Hepatocyte (in vitro differentiated cells): ENCODE measurements at places on chromosomes 7 and 10.
A peak's percentile ranks its signal among the peaks of the same experiment; 100 is the strongest.

DNA sequence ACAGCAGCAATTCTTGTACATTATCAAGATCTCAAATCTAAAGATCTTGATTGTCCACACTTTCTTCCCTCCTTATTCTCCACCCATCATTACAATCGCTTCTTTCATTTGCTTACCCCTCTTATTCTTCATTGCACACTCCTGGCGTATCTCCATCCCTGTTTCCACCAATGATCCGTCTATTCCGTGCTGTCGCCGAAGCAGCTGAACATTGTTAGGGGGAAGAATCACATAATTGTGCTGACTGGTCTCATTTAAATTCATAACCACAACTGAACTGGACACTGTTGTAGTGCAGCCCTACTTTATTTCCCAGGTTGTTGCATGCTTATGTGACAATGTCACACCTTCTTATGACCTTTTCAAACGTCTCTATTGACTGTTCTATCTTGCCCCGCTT lies 18.9 kb upstream of the NRP1 start:
- H3K27me3 ChIP-seq, result no peaks in the 10 kb centered on the region
- no peak overlapping the region for H3K27ac ChIP-seq
- H3K36me3 ChIP-seq, result no peaks in the 10 kb centered on the region
- H3K4me3 ChIP-seq, result no peak overlapping the region

DNA sequence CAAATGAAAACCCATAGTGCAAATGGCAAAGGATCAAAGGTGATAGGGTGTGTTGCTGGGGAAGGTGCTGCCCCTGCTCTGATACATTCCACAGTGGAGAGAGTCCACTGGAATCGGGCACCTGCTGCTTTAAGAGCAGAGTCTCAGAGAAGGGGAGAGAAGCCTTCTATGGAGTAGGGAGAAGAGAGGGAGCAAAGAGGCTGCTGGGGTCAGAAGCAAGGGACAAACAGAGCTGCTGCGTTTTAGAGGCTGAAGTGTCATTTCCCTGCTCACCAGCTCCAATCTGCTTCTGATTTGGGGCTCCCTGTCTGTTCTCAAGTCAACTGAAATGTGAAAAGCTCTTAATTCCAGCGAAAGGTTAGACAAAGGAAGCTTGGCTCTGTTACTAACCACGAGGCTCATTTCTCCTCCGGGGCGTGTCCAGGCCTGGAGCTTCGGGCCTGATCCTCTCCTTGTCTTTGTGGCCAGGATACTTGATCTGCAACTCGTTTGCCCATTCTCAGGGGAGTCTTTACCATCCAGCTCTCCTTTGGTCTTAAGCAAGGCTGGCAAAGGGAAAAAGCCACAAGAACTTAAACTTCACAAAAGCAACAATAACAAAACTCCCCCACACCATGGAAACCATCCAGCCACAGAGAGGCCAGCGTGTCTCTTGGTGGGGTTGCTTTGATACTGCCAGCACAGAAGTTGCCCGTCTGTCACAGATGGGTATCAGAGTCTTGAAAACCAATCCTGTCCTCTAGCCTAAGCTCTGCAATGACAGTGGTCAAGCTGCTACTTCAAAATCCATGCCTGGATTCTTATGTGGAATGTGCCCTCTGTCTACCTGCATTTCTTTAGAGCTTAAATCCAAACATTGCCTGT lies 692.6 kb downstream of the SUGCT start:
- no peaks in the 10 kb centered on the region for H3K36me3 ChIP-seq
- H3K27ac ChIP-seq, result peak overlapping the region; percentile 69
- no peak overlapping the region for H3K4me3 ChIP-seq
- peaks cover 22% of the 10 kb centered on the region for H3K4me1 ChIP-seq

GRCh38 chr7:85508642-85509410 lies 322.0 kb upstream of the SEMA3D start:
- no peak overlapping the region for H3K4me3 ChIP-seq
- no peaks in the 10 kb centered on the region for H3K36me3 ChIP-seq
- no peaks in the 10 kb centered on the region for H3K27me3 ChIP-seq

DNA sequence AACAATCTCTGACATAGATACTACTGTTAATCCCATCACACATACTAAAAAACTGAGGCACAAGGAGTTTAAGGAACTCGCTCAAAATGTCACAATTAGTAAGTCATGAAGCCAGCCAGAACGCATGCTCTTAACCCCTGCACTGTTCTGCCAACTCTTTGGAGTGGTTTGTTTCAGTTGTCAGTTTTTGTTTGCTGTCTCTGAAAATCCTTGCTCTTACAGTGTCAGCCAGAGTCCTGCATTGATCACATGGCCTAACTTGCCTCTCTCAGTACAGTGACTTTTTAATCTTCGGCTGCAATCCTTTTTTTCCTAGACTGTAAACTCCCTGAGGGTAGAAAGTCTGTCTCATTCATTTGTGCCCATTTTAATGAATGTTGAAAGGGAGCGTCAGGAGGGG lies 753.8 kb downstream of the AUTS2 start:
- no peaks in the 10 kb centered on the region for H3K36me3 ChIP-seq
- H3K27ac ChIP-seq, result no peak overlapping the region
- no peak overlapping the region for H3K4me3 ChIP-seq

- DNase-seq, result no peak
- no peak overlapping the region for H3K4me3 ChIP-seq
- no peak overlapping the region for H3K27ac ChIP-seq
Measured at GRCh38 chr10:60454336-60454735, 64.7 kb upstream of the ANK3 start.

DNA sequence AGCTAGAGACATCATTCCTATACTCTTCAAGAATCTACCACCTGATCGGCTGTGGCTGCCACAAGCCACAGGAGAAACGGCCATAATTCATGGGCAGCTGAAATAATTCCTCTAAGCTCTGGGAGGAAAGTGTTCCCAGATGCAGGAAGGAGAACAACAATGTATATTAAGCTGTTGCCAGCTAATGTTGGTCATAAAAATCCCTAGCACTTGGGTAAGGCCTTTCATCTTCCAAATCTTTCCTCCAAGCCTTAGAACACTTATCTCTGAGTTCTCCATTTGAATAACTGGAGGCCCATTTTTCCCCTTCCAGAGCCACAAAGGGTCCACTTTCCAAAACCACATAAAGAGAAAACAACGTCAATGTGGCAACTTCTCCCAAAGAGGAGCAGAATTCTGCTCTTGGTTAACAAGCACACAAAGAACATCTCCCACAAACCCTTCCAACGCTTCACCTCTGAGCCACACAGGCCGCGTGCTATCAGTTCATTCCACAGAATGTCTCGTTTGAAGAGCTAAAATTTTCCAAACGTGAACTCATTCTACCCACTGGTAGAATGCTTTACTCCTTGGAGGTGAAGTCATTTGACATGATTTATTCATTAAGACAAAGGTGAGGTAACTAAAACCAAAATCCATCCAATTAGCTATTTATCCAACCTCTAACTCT lies 11.2 kb downstream of the KCNMA1 start:
- H3K4me1 ChIP-seq, result peaks cover 8% of the 10 kb centered on the region
- H3K36me3 ChIP-seq, result no peaks in the 10 kb centered on the region
- DNase-seq, result no peak
- peak overlapping the region; percentile 47 for H3K27ac ChIP-seq
- H3K4me3 ChIP-seq, result no peak overlapping the region
- no peaks in the 10 kb centered on the region for H3K27me3 ChIP-seq

- no peak for DNase-seq
- H3K4me1 ChIP-seq, result no peaks in the 10 kb centered on the region
- H3K27ac ChIP-seq, result no peak overlapping the region
- no peaks in the 10 kb centered on the region for H3K36me3 ChIP-seq
- no peaks in the 10 kb centered on the region for H3K27me3 ChIP-seq
Measured at GRCh38 chr10:10959666-10960065, 58.0 kb upstream of the CELF2 start.

DNA sequence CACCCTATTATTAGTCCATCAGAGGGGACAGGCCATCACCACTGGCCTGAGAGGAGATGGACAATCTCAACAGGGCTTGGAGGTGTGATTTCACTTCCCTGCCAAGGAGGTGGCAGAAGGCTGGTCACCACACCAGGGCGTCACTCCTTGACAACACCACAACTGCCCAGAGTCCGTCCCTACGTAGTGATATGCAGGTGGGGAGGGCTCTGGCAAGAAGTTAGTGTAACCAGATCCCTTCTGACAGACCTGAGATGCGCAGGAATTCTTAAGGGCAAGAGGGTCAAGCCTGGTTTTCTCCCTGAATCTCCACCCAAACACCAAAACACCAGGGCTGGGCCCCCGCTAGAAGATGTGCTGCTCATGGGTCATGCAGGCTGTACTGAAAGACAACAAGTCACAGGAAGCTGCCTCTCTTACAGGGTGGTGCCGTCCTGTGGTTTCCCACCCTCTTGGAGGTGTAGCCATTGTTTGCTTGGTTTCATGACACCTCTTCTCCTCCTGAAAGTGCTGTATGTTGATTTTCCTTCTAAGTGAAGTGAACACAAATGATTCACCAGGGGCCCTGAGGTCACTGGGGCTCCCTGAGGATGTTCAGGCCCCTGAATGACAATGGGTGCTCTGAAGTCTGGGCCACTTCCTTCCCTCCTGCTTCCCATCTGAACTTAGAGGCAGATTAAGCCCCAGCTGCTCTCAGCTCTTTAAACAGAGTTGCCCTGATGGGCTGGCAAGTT lies 27.1 kb downstream of the ATXN7L1 start:
- H3K27me3 ChIP-seq, result no peaks in the 10 kb centered on the region
- no peak overlapping the region for H3K4me3 ChIP-seq
- H3K36me3 ChIP-seq, result no peaks in the 10 kb centered on the region

DNA sequence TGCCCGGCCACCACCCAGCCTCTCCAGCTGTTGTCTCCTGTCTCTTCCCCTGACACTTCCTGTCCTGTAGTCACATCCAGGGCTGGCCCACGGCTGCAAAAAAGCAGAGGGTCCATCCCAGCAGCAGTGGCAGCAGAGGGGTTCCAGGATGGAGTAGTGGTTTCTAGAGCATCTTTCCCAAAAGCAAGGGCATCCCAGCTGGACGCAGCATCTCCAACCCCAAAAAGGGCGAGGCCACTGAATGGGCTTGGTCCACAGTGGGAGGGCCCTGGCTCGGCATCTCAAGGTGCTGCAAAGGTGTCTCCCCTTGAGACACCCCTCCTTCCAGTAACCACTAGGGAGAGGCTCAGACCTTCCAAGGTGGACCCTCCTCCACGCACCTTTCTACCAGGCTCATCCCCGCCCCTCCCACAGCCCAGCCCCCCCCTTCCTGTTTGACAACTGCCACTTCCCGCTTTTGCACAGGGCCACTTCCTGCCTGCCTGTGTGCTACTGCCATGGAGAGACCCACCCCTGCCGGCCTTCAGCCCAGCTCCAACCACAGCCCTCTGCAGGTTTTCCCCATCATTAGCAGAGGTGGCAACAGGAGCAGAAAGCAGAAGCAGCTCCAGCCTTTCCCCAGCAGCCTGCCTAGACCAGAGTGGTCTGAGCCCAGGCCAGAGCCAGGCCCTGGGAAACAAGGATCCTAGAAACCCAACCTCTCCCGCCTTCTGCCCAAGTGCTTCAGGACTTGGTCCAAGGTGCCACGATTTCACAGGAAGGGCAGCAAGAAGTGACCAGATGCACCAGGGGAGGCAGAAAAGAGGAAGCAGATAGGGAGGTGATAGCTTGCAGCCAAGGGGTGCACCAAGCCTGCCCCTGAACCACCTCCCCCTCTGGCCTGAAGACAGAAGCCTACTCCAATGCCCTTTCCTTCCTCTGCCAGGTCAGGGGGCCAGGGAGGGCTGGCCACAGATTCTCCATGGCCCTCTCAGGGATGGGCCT lies 8.6 kb downstream of the CAMK2G start:
- H3K36me3 ChIP-seq, result no peaks in the 10 kb centered on the region
- H3K27me3 ChIP-seq, result no peaks in the 10 kb centered on the region
- DNase-seq, result no peak
- no peak overlapping the region for H3K27ac ChIP-seq

DNA sequence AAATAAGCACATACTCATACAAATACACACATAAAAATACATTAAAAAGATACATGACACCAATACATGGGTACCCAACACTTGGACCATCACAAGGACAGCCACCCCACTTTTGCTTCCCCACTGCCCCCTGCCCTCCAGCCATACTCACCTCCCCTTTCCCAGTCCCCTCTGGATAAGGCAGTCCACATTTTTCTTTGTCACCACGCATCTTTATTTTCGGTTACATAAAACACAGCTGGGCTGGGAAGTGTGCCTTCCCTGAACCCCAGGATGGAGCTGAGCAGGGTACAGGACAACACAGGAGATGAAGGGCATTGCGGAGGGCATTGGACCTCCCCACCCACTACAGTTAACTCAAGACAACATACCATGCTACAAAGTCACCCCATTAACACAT lies 1.1 kb upstream of the HOXA3 start:
- no peaks in the 10 kb centered on the region for H3K36me3 ChIP-seq
- H3K27me3 ChIP-seq, result peaks cover 96% of the 10 kb centered on the region
- H3K4me1 ChIP-seq, result peaks cover 13% of the 10 kb centered on the region
- DNase-seq, result no peak
- no peak overlapping the region for H3K27ac ChIP-seq
